Stimulated activated CD4-positive, alpha-beta T cell treated with anti-CD3 and anti-CD28 coated beads, Interleukin-4, amount 100 ng/mL, for 4 hours (primary cell): ENCODE measurements at places on chromosomes 7 and 10.

GRCh38 chr10:31320550-31321211 is 1.7 kb downstream of the ZEB1 start:
- peak; percentile 10 for DNase-seq

GRCh38 chr7:17770710-17771375 is 169.5 kb downstream of the SNX13 start:
- no peak for DNase-seq

GRCh38 chr7:159147246-159147645 is 2.6 kb upstream of the VIPR2 start:
- DNase-seq: no peak

DNA sequence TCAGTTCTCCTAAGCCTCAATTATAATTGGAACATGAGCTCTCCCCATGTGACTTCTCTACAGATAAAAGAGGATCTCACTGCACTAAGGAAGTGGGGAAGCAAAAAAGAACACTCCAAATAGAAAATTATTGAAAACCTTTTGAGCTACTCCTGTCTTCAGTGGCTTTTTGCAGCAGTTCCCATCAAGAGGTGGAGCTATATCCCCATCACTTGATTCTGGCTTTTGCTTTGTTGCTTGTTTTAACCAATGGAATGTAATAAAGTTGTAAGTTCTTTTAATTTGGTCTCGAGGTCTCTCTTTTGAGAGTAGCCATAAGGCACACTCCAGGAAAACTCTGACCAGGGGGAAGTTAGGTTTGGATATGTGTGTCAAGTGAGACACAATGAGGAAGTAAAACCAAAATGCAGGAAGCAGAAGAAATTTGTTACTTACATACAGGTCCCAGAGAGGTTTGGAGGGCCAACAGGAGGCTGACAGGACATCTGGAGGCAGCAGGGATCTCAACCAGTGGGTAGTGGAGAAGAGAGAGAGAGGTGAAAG is 569.4 kb downstream of the HTR7 start:
- no peak for DNase-seq

DNA sequence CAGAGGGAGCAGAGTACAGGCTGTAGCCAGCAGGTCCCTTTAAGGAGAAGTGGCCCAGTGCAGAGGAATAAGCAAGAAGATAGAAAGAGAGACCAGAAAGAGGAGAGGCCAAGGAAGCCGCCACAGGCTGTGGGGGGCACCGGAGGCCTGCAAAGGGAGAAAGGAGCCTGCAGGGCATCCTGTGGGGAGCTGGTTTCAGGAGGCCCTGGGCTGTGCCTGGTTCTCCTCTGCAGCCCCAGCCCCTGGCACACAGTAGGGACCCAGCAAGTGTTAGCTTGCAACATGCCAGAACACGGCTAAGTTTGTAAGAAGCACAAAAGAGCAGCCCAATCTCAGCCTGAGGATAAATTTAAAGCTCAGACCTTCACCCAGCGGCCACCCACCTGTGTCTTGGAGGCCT is 12.3 kb upstream of the C10orf71 start:
- no peak for DNase-seq

DNA sequence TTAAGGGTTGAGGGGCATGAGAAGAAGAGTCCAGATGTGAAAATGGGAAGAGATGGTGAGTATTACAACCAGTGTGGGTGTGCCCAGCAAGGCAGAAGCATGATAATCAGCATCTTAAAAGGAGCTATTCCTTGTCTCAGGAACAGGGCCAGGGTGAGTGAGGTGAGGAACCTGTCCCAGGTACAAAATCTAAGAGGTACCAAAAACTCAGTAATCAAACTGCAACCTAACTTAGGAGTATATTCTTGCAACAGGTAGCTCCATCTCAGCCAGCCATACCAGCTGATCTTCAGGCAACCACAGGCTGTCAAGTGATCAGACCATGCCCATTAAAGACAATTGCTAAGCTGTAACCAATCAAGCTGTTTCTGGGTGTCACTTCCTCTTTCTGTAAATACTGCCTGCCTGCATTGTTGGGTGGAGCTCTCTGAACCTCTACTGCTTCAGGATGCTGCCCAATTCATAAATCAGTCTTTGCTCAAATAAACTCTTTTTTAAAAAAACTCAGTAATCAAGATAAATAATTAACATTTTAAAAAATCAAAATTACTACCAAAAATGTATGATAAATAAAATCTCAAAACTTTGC is 7.4 kb downstream of the KEL start:
- DNase-seq: no peak

- DNase-seq: no peak
Measured at GRCh38 chr10:133267829-133268228, 8.8 kb downstream of the ADAM8 start.
